ENCODE measurements at places on chromosomes 6 and 20.

GRCh38 chr6:29953686-29954085, 11.4 kb downstream of the HLA-A start:
- DNase-seq = no peak

- DNase-seq = no peak
These were observed 46.5 kb upstream of the SHLD1 start for GRCh38 chr20:5703681-5704101.

GRCh38 chr6:31971279-31971992, 502 bp downstream of the DXO start:
- DNase-seq = no peak

GRCh38 chr6:75345413-75345812, 60.8 kb upstream of the TMEM30A start:
- DNase-seq = no peak

DNA sequence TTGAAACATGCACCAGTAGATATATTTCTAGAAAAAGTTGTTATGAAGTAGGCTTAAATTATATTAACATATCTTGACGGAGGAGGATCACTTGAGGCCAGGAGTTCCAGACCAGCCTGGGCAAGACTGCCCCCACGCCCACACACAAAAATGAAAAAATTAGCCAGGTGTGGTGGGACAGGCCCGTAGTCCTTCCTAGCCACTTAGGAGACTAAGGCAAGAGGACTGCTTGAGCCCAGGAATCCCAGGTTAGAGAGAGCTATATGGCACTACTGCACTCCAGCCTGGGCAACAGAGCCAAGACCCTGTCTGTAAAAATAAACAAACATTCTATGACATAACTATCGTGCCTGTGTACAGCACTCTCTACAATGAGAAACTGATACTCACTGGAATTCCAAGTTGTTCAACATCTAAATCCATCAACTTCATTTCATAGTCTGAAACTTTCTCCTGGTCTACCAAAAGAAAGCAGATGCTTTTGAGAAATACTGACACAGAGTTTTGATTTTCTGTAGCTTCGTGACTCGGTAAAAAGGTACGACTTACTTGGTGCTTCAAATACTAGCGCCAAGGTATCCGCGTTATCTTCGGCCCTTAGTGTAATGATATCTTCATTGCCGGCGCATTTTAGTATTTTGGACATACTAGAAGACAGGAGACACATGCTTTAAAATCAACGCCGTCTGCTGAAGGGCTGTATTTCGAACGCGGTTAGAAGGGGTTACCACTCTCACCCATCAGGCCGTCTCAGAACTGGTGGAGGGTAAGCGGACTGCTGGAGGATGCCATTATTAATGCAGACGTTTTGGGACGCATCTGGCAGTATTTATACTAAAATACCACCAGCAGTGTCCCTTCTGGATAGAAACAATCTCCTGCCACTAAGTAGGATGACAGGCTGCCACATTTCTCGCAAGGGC, 1.3 kb downstream of the PCNA start:
- no peak for DNase-seq

GRCh38 chr6:142760152-142760551, 184.8 kb downstream of the HIVEP2 start:
- no peak for DNase-seq

- DNase-seq = no peak
These were observed 550.3 kb upstream of the JARID2 start for GRCh38 chr6:14695579-14695978.

GRCh38 chr6:118896339-118897136, 2.6 kb downstream of the ASF1A start:
- DNase-seq = peak; percentile 51

DNA sequence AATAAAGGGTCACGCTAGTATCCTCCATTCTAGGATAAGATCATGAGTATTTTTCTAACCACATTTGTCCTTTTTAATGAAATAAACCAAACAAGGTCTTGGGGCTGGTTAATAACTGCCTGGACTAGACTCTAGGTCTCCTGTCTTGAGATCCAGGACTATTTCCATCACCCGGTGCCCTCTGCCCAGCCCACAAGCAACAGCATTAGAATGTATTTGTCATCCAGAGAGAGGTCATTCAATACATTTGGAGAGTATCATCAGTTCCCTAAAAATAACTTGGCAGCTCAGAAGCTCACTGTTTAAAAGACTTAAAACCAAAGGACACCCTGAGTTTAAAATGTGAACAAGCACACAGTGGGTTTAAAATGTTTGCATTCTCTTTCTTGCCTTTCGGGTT, 4.4 kb upstream of the RBM24 start:
- no peak for DNase-seq

All from suppressor macrophage treated with lipopolysaccharide for 4 hours (primary cell).